Stimulated activated CD8-positive, alpha-beta memory T cell treated with anti-CD3 and anti-CD28 coated beads, Interleukin-7, amount 100 ng/mL, for 1 hour (primary cell): ENCODE measurements at places on chromosomes 3 and 15.

DNA sequence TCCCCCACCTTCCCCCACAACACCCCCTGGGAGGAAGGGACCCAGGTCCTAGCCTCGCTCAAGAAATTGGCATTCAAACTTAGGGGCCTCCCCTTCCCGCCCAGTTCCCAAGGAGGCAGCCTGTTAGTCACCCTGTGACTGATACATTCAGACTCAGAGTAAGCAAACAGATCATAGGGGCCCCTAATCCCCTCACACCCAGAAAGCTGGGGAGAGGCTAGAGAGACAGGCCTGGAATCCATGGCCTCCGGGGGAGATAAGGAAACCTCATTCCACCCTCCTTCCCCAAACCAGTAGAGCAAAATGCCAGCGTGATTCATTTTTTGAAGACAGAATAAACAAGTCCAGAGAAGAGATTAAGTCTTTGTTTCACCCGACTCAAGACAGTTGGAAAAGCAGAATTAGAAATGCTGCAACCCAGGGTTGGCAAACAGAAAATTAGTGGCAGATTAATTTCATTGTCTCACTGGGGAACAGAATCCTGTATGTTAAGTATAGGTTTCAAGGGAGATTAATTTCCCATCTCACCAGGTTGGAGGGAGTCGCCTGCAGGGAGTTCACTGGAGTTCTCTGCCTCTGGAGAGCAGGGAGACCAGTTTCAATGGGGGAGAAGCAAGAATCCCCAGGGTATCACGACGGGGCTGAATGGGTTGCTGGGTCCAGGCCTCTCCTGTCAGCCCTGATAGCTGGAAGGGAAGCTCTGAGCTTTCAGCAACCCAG, 268.3 kb downstream of the UACA start:
- no peak for DNase-seq

GRCh38 chr15:52252781-52253180, 42.8 kb downstream of the MYO5C start:
- no peak for DNase-seq

GRCh38 chr3:26316472-26316871, 306.1 kb upstream of the LRRC3B start:
- DNase-seq = no peak

GRCh38 chr15:25394898-25395297, 43.9 kb downstream of the UBE3A start:
- no peak for DNase-seq

DNA sequence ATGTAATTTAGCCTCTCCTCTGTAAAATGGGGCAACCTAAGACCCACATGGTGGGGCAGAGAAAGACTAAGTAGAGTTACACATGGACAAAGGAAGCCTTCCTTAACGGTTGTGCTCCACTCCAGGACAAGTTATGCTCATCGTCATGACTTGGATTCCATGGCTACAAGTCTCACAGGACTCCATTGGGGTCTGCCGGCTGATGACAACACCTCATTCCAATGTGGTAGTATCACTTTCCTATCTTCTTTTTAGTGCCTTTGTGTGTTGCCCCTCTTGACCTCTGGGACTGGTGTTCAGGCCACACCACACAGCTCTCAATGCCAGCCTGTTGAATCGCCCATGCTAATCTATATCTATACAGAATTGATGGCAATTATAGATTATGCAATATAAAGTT, 181.3 kb upstream of the WNT5A start:
- no peak for DNase-seq

- no peak for DNase-seq
These were observed 186.7 kb downstream of the NFKBIZ start for GRCh38 chr3:102036017-102036416.

DNA sequence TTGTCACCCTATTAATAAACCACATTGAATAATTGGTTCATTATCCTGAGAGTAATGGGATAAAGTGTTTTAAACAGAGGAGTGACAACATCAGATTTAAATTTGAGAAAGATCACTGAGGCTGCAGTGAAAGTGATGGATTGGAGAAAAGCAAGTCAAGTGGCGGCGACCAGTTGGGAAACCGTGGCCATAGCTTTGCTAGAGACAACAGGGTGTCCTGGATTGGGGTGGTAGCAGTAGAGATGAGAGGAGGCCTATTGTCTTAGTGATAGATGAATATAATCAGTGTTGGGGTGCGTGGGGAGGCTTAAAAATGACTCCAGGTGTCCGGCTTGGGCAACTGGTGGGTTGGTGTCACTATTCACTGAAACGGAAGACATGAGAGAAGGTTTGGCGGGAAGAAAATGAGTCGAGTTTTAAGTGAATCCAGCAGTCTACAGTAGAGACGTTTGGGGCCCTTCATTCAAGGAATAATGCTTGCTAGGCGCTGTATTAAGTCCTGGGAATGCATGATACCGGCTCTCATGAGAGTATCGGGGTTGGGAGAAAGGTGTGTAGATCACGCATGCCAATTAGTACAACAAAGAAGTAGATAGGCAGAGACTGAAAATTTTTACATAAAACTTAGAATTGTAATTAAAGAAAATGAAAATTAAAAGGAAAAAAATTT, 819 bp downstream of the NEK4 start:
- DNase-seq = no peak

- DNase-seq = no peak
These were observed 286.1 kb upstream of the CTNNB1 start for GRCh38 chr3:40913192-40913591.

DNA sequence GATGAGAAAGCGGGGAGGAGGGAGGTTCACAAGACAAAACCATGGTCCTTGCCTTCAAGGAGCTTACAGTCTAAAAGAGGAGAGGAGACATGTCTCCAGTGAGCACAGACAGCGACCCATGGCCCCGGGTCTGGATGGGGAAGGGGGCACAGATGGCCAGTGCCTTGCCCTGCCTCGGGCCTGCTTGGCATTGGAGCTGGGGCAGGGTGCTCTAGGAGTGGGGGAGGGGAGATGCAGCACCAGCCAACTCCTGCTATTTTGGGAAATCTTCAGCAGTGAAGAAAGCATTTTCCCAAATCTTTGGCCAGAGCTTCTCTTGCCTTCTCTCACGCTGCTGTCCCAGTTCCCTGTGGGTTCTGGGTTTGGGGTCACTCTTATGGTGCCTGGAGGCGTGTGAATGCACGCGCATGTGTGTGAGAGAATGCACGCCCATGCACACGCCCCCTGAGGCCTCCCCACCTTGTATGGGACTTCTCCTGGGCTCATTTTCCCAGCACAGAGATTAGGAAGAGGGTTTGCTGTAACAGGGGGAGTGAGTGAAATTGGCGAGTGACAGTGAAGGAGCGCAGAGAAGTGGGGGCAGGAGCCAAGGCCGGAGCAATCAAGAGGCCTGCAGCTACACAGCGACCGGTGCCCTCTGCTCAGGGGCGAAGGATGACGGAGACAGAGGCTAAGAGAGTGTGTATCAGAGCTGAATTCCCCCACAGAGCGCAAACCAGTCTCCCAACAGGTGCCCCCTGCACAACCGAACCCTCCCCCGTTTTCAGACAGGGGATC, 71.5 kb downstream of the SEMA5B start:
- no peak for DNase-seq

DNA sequence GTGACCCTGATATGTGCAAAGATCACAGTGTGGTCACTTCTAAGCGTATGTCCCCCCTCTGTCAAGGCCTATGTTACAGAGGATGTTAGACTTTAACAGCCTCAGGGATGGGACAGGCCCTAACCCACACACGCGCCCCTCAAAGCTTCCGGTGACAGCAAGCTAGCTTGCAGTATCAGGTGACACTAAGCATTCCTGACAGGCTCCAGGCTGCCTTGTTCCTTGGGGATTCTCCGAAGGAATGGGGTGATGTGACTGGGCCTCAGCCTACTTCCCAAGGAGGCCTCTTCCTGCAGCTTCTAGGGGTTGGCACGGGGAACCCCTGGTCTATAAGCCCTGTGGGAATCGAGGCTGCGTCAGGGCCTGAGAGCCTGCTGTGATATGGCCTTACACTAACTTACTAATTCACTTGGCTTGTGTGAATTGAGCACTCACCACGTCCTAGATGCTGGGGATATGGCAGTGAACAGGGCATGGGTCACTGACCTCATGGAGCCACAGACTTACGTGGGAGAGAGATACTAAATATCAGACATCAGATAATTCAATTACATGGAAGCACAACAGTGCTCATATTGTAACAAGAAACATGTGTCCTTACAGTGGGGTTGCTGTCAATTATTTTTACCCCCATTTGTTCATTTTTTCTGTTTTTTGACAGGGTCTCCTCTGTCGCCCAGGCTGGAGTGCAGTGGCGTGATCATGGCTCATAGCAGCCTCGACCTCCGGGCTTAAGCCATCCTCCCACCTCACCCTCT, 11.4 kb upstream of the SPTBN5 start:
- no peak for DNase-seq

- DNase-seq = no peak
These were observed 8.9 kb upstream of the PRKCD start for GRCh38 chr3:53151870-53152660.

DNA sequence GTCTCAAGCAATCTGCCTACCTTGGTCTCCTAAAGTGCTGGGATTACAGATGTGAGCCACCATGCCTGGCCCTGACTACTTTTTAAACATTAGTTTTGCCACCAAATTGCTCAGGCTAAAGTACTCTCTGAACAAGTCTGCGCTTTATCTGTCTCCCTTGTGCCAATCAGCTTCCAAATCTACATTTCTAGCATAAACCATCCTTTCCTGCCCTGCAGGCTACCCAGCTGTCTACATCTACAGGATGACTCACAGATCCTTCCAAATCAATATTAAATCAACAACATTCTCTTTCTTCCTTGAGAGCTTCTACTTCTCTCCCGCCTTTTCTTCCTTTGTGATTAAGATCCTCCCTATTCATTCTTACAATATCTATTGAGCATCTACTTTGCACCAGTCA, 16.0 kb upstream of the ATOSA start:
- DNase-seq = no peak

GRCh38 chr3:124577494-124578167, 152.6 kb upstream of the UMPS start:
- DNase-seq = no peak

DNA sequence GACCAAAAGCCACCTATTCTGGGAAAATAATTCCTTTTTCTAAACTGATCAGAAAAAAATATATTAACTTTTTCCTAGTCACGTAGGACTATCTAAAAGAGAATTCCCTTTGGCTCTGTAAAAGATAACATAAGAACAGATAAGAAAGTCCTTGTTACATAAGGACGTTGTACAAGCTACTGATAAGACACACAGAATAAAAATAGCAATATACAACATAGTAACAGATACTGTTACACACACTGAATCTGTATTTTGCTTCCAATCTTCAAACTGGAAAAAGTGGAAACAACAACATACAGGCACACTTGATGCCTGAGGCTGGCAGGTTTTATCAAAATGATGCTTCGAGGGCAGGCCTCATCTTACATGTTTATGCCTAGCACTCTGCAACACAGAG, 59.8 kb downstream of the SNX4 start:
- DNase-seq = no peak

DNA sequence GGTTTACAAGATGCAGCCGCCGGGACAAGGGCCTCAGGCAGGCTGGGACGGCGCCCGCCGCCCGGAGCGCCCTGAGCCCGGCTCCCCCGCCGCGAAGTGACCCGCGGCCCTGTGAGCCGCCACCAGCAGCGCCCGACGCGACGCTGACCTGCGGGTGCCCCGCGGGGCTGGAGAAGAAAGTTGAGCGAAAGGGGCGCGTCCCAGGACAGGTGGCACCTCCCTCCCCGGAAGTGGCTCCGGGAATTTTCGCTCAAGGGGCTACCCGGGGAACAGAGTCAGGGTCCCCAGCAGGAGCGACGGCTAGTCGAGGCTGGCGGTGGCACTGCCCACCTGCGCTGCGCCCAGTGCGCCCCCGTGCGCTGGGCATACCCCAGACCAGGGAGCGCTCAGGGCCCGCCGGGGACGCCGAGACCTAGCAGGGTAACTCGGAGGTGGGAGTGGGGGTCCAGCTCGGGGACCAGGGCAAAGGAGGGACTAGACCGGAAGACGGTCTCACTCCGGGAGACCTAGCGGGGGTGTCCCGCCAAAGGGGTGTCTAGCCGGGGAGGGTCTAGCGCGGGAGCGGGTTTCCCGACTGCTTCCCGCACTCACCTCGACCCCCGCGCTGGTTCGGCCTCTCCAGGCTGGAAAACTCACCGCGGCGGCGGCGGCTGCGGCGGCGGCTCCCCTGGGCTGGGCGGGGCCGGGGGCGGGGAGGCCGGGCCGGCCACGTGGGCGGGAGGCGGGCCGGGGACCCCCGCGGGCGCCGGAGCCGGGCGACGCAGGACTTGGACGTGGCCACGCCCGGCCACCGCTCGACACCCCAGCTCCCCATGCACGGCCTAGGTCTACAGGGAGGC, 18.4 kb downstream of the SPATA12 start:
- DNase-seq = no peak

- no peak for DNase-seq
These were observed 24.7 kb upstream of the ZNF639 start for GRCh38 chr3:179297971-179298725.

- no peak for DNase-seq
These were observed 228.3 kb downstream of the CLSTN2 start for GRCh38 chr3:140163159-140163763.

DNA sequence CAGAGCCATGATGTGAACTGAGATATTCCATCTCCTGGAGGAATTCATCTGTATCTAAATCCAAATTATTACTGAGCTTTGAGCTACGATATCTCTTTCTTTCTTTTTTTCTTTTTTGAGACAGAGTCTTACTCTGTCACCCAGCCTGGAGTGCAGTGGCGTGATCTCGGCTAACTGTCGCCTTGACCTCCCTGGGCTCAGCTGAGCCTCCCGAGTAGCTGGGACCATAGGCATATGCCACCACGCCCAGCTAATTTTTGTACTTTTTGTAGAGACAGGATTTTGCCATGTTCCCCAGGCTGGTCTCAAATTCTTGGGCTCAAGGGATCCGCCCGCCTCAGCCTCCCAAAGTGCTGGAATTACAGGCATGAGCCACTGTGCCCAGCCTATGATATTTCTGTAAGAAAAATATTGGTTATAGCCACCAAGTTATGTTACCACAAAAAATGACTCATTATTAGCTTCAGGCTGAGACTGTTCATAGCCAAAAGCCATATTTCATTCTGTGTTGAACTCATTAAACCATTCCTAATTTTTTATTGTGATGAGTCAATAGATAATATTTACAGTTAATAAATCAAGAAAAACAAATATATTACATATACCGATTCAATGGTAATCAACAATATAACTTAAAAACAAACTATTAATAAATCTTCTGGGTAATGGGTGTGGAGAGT, 27.1 kb upstream of the SLC30A4 start:
- DNase-seq = no peak

DNA sequence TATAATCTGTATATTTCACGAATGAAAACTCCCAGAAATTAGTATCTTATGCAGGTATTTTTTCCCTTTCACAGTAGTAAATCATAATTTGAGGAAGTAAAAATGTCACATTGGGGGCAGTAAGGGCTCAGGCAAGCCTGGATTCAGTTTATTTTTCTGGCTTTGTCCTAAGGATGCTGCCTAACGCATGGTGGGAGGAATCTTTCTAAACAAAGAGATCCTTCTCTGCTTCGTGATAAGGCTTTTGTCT, 35.7 kb downstream of the DNASE1L3 start:
- no peak for DNase-seq

- DNase-seq = no peak
These were observed 6.0 kb downstream of the PLOD2 start for GRCh38 chr3:146154995-146155394.

- no peak for DNase-seq
These were observed 51.0 kb downstream of the MME start for GRCh38 chr3:155131104-155131503.
